Activated naive CD8-positive, alpha-beta T cell treated with anti-CD3 and anti-CD28 coated beads, Interleukin-2, amount 50 U/mL, for 24 hours (primary cell): ENCODE measurements at places on chromosomes 4 and X.

GRCh38 chrX:95065151-95065550, 1391.1 kb downstream of the FAM133A start:
- DNase-seq: no peak

- DNase-seq: no peak
These were observed 614 bp downstream of the BEX3 start for GRCh38 chrX:103376979-103377324.

GRCh38 chr4:21554066-21554465, 394.5 kb downstream of the KCNIP4 start:
- DNase-seq: no peak

- DNase-seq: no peak
These were observed 394.4 kb upstream of the ADGRL3 start for GRCh38 chr4:60805500-60806313.

DNA sequence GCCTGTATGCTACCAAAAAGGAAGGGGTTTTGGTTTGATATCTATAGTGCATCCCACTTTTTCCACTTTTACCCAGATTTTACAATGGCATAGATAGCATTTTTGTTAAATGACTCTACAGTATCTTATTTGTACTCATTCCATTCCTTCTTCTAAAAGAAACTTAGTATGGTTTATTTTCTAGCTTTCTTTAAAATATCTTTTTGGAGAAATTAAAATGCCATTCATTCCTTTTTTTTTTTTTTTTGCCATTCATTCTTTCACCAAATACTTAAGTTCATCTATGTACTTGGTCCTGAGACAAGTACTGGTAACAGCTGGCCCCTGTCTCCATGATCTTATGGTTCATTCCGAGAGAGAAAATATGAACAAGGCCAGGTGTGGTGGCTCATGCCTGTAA, 49.1 kb downstream of the MID1 start:
- no peak for DNase-seq

GRCh38 chr4:76234679-76235044, 16.9 kb upstream of the FAM47E start:
- DNase-seq: no peak

DNA sequence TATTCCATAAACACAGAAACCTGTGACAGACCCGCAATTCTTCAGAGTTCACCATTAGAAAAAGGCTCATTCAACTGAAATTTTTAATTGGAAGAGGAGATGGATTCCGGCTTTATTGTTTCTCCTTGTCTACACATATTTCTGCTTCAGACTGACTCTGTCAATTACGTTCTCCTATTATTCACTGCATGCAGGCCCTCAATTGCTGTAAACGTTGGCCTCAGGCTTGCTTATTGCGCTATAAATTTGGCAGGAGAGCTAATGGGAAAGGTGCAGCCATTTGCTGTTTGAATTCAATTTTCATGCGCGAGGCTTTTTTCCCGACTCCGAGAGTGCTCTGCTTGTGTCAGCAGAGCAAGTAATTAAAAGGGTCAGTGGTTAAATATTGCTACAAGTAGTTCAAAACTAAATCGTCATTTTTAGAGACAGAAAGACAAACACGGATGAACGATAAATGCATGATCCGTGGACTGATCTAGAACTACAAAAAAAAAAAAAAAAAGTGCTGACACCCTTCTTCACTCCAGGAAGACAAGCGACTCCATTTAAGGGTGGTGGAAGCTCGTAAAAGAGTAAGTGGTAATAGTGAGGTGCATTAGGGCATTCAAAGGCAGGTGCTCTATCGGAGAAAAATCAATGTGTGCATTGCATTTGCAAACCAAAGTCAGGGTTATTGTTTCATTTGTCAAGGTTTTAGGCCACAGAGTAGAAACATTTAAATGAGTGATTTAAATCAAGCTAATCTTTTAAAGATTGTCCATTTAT, 841.6 kb upstream of the FRG1 start:
- no peak for DNase-seq

GRCh38 chrX:31546126-31546525, 474.3 kb upstream of the FTHL17 start:
- DNase-seq: no peak

DNA sequence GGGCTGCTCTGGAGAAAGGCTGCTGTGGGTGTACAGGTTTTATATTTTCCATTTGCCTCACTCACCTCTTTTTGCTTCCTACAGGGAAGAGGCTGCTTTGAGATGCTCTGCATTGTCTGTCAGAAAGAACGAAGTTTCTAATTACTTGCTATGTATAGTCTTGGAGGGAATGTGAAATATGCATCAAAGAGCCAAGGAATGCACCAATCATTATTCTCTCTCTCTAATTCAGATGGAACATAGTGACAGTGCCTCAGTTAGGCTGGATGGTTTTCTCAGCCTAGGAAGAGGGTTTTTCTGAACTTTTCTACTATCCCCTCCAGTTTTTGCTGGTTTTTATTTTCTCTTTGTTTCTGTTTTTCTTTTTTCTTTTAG, 106.8 kb upstream of the SLC4A4 start:
- DNase-seq: no peak

DNA sequence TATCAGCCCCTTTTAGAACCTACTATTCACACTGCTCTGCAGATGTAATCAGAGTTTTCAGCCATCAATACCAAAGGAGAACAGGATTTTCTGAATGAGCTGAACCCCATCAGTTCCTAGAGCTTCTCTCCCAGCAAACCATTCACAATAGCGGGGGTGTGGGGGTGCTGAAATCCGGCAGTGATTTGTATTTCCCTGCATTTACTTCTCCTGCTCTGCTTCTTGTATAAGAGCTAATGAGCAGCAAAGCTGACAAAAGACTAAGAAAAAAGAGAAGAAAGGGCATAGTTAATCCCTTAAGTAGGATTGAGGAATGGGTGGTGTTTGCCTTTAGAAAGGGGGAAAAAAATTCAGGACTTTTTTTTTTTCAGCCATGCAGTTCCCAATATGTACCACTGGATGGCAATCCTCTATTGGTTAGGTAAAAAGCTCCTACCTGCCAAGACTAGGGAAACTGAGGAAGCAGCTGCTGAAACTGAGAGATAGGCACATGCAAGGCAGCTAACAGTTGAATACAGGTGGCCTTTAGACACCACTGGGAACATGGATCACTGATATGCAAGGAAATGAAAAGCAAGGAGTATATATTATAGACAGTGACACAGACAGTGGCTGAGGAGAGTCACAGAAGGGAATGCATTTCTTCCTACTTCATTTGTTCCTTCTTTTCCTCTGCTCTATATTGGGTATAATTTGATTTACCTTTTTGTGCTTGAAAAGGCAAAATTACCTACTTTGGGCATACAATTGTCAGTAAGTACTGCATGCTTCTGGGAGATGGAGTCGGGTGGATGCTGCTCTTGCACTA, 217.9 kb downstream of the HS6ST2 start:
- no peak for DNase-seq

- no peak for DNase-seq
These were observed 262.1 kb downstream of the LDB2 start for GRCh38 chr4:16636304-16636703.

GRCh38 chr4:120139392-120139791, 72.7 kb upstream of the MAD2L1 start:
- no peak for DNase-seq

DNA sequence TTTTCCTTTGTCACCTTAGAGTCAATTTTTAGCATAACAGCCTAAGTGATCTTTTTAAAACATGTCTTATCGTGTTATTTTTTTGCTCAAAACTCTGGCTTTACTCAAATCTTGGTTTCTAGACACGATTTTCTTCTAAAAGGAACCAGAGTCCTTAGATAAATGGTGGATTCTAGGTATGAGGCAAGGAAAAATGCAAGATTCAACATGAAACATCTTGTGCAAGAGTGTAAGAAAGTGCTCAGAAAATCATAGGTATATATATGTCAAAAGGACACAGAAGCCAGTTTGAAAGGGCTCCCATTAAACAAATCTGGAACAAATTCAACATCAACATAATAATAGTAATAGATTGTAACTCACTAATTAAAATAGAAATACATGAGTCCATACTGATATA, 8.1 kb upstream of the ADGRG4 start:
- no peak for DNase-seq

DNA sequence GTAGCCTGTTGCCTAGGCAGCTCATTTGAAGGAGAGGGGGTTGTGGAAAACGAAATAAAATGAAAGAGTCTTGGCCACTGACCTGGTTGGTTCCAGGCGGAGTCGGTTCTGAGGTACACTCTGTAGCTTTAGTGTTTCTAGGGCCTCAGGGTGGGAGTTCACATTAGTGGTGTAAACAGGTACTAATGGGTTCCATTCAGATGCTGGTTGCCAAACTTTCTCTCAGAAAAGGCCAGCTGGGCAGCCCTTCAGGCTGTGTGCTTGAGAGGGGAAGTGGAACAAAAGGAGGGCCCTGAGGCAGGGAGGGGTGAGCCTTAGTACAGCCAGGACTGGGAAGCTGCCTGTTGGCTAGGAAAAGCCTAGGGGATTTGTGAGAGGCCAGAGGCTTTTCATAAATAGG, 24.8 kb downstream of the NHSL2 start:
- DNase-seq: no peak
